NCI-H1092 (cell line): ENCODE measurements at places on chromosomes 7 and 10.

GRCh38 chr7:25894902-25895791 is 256.9 kb upstream of the NFE2L3 start:
- no peak for DNase-seq

DNA sequence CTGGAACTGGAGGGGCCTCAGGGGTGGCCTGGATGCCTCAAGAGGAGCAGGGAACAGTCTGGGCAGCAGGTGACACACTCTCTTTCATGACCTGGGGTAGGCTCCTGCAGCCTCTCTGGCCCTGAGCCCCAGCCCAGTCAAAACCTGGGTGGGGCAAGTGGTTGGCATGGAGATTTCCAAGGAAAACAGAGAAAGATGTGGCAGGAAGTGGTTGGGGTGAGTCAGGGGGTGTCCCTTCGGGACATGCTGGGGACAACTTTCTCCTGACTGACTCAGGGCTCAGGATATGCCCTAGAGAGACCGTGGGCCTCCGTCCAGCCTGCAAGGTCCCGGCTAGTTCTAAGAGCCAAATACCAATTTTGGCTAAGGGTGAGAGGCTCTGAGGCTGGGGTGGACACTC is 2.9 kb downstream of the AQP1 start:
- DNase-seq = no peak

DNA sequence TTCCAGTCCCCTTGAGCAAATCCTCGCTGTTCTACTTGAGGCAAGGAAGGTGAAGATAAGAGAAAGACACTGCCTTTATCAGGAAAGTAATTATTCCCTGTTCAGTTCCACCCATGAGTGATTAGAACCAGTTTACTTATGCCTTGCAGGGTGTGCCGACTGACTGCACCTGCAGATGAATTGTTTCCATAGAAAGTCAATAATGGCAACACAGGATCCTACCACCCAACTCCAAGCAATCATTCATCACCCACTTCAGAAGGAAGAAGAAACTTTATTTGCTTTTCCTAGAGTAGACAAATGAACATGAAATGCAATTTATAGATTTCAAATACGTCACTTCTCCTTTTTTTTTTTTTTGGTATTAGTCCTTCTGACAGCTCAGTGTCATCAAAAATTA is 383.9 kb downstream of the SORCS1 start:
- no peak for DNase-seq

DNA sequence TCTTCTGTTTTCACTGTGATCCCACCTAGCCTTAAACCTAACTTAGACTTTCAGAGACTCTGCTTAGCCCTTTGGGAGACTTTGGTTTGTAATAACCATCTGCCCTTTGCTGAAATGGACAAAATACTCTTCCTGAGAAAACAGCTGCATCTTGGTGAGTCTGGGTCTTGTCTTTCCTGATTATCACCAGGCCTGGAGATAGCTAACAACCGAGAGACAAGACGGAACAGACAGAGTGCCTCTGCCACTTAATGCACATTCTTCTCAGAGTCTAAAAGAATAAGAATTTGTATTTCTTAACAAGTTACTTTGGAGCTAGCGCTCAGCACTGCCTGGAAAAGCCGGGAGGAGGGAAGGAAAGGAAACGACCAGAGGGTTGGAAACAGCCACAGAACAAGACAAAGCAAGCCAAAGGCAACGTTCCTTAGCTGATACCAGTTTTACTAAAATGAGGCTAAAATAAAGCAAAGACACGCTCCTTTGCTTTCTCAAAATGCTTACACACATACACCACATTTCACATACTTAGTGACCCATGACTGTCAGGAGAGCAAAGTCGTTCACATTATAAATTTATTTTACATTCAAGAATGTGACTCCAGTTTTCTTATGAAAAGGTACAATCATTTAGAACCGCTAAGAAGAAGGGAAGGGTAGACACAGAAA is 70.3 kb upstream of the DGKI start:
- no peak for DNase-seq

DNA sequence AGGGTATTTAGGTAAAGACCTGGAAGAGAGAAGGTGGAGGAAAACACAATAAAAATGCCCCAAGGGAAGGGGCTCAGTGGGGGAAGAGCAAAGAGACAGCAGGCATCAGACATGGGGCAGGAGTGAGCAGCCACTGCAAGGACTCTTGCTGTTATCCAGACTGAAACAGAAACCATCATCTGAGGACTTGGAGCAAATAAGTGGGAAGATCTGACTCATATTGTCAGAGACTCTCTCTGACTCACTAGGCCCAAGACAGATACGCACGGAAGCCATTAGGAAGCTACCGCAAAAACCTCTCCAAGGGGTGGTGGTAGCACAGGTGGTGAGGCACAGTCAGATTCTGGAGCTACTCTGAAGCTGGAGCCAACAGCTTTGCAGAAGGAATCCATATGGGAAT is 110.7 kb downstream of the RNF32 start:
- no peak for DNase-seq

- no peak for DNase-seq
These were observed 123.7 kb upstream of the FAM3C start for GRCh38 chr7:121519548-121520521.

DNA sequence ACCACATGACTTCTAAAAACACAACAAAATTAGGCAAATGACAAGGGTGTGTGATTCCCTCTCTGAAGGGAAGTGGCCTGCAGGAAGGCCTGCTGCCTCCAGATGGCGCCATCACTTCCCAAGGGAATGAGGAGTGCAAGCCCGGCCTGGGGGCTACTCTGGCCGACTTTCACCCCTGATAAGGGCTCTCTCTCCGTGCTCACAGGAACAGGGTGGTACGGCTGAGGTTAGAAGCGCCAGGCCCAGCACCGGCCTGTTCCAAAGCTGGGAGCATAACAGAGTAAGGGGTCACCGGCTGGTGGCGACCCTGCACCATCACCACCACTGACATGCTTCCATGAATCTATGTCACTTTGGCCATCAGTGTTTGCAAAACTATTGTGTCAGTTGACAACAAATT is 13.1 kb downstream of the RBP3 start:
- DNase-seq = no peak

DNA sequence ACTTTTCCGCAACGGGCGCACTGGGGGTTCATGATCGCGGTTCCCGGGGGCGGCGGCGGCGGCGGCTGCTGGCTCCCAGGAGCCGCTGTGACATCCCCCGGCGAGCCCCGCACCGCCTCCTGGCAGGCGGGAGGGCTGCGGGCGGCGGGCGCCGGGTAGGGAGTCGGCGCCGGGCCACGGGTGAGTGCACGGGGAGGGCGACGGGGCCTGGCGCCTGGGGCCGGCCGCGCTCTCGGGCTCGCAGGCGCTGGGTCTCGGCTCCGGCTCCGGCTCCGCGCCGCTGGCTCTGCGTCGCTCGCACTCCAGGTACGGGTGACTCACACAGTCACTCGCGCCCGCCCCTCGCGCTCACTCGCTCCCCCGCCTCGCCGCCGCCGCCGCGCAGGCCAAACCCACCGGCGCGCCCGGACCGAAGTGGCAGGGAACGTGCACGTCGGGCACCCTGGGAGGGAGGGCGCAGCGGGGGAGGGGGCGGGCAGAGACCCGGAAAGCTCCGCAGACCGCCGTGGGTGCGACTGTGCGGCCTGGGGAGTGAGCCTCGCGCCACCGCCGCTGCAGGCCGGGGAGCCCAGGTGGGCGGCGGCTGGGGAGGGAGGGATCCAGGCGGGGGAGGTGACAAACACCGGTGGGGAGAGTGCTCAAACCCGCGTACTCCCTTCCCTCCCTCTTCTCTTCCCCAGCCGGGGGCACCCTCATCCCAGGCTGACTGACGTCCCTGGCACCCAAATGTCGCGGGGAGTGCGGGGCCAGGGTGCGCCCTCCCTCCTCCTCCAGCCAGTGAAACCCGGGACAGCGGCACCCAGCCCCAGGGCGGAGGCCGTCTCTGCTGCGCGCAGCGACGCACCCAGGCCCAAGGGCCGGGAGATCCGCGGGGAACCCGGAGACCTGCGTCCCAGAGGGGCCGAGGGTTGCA is 276.9 kb upstream of the NEBL start:
- peak; percentile 20 for DNase-seq

GRCh38 chr10:91711885-91712680 is 79.2 kb upstream of the PPP1R3C start:
- no peak for DNase-seq

- DNase-seq = no peak
These were observed 3.7 kb upstream of the MCU start for GRCh38 chr10:72688208-72688651.

DNA sequence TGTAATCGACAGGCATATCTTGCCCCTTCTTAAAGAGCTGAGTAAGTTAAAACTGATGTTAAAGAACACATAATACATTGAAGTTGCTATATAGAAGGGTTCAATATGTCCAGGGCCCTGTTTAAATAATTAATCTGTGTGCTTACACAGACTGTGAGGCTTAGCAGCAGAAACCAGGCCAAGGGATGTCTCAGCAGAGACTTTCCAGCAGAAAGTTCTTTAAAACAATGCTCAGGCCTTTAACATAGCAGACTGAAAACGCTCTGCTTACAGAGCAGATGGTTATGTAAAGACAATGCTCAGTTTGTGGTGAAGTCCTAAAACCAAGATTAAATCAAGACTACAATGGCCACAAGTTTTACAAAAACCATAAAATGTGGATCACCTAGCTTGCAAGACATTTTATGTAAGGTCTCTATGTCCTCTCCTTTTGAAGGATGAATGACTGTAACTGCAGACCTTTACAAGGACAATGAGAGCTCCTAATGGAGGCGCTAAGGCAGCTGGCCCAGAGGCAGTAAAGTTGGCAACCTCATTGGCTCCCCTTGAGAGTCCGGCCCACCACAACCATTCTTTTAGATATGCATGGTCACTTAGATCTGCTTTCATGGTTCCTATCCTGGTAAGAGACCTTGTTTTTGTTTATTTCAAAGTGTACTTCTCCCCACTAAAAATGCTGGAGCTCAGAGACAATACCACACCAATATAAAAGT is 56.3 kb downstream of the FZD1 start:
- DNase-seq = no peak

GRCh38 chr7:121404348-121404747 is 8.2 kb upstream of the FAM3C start:
- no peak for DNase-seq

DNA sequence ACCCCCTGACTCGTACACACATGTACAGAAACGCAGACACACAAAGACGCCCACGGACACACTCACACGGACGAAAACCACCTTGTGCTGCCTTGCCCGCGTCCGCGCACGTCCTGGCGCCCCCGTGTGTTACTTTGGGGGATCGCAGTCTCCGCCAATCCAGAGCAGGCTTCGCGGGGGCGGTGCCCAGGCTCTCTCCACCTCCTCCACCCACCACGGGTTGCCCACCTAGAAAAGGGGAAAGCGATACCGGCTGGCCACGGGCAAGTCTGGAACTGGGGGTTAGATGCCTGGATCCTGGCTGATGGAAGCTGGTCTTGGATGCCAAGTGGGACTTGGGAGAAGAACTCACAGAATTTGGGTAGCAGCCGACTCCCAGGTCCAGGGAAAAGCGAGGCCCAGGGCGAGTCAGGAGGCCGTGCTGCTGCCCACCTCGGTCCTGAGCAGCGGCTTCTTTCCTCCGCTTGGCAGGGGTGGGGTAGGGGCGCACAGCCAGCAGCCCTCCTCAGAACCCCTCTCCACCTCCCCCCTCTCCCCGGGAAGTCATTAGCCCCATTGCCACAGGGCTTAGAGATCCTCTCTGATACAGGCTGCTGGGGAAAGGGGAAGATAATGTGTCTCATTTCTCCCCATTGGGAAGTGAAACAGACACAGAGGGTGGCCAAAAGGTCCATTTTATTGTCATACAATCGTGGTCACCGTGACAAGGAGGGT is 4.6 kb upstream of the VGF start:
- peak; percentile 51 for DNase-seq
